Kasumi-1 (cell line): ENCODE measurements at places on chromosomes 12 and 14.
A peak's percentile ranks its signal among the peaks of the same experiment; 100 is the strongest.

DNA sequence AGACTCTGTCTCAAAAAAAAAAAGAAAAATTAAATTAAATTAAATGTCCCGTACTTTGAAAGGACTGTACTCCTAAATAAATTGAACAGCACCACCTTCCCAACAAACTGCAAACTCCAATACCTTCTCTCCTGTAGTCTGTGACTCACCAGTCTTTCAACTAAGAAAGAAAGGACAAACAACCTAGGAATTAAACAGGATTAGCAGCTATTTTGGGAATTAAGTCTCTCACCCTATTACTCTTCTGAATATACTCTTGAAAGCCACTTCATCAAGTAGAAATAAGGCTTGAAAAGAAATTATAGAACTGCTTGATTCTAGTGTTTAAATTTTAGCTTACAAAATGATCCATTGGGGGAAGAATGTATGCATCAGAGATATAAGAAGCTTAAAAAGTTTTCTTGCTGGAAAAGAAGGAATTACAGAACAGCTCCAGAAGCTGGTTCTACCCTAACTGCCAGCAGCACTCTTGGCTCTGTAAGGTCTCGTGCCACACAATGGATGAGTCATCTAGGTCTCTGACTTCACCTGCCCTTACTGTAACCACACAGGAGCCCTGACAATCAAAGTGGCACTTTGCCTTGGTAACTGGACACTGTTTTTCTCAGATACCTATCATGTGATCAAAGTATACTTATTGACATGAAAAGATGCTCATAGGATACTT, 57.0 kb upstream of the CERS5 start:
- no peak for DNase-seq

GRCh38 chr14:60933920-60934655, 46.8 kb downstream of the TRMT5 start:
- DNase-seq = no peak

GRCh38 chr12:82319276-82319675, 38.9 kb downstream of the CCDC59 start:
- no peak for DNase-seq

DNA sequence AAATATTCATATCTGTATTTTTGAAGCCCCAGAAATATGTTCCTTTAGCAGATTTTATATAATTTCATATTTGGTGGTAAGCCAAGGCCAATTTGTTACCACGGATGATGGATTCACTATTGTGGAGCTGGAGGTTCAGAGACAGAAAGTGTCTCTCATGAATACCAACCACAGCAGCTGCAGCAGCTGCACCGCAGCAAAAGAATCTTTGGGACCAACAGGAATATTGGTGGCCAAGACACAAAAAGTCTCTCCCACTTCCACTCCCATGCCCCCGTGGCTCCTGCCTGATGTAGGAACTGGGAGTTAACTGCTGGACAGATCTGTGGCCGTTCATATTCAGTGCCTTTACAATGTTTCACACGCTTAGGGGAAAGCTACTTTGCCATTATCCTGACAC, 155.3 kb downstream of the ADAMTS20 start:
- no peak for DNase-seq

GRCh38 chr12:20695232-20695631, at the start of gene SLCO1C1:
Gene SLCO1C1, plus strand, starts transcription at chr12:20695332. Its CDS starts 4,245 bp downstream, at chr12:20699577.
- DNase-seq = no peak

GRCh38 chr12:93785249-93786010, 108.3 kb downstream of the CRADD start:
- DNase-seq = no peak

DNA sequence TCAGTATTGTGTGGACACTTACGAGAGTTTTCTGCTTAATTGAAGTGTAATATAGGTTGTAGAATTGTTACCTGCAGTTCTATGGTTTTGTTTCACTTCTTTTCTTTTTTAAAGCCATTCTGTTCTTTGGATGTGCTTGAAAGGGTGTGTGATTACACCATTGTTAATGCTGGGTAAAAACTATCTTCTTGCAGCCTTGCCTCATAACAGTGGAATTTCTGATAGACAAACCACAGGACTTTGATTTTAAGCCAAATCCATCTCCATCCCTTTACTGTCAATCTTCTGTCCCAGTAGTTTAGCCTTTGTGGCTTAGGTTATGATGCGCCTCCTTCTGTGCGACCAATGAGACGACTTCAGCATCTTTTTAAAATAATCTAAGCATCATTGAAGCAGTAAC, 182.3 kb downstream of the PELI2 start:
- DNase-seq = no peak

DNA sequence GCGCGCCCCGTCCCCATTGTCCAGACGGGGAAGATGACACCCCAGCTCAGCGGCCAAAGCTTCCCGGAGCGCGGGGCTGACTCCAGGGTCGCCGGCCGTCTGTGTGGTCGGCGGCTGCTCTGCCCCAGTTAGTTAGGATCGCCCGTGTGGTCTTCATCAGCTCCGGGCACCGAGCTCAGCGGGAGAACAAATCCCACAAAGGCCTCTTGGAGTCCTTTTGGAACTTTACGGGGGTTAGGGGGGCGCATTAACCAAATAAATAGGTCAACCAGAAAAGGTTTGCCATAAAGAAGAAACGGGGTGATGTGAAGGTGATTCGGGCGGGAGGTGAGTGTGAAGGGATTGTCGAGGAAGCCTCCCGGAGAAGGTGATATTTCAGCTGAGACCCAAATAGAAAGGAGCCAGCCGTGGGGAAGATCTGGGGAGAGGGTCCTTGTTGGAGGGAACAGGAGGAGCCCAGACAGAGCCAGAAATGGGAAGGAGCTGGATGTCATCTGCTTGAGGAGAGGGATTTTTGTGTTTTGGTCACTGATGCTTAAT, 697 bp downstream of the ATP6V0A2 start:
- DNase-seq = no peak

- DNase-seq = no peak
Measured at GRCh38 chr12:98121963-98122362, 393.4 kb upstream of the TMPO start.

GRCh38 chr12:46147144-46147543, 121.7 kb downstream of the SLC38A1 start:
- no peak for DNase-seq

DNA sequence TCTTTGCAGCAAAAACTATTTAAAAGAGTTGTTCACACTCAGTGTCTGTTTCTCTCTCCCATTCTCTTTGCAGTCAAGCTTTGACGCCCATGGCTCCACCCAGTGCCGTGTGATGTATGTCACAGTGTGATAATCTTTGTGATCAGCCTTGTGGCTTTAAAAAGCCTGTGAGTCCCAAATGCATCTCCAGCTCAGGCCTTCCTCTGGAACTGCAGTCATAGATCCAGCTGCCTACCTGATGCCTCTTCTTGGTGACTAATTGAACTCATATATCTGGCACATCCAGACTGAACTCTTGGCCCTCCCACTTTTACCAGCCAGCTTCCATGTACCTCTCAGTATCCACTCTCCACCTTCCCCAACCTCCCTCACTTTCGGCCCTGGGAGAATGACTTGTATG, 182.8 kb upstream of the ARHGAP5 start:
- DNase-seq = no peak

- DNase-seq = no peak
Measured at GRCh38 chr14:75066691-75067090, 2.8 kb upstream of the ZC2HC1C start.

GRCh38 chr12:53684654-53685220, 8.9 kb upstream of the ATP5MC2 start:
- DNase-seq = no peak

DNA sequence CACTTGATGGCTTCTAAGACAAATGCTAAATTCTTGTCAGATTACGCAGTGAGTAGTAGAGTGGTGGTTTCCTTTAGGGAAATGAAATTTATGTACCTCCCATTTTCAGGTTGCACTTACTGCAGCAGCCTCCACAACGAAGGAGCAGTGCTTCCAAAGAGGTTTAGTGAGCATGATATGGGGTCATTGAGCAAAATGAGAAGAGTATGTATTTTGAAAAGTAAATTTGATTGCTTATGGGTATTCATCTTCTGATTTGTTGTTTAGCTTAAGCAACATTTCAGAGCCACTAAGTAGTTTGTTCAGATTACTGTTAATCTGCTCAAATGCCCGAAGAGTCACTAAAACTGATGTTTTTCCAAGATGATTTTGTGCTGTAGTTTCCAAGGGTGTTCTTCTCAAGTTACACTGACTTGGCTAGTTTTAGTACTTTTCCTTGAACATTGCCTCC, 493.6 kb downstream of the PCNX1 start:
- DNase-seq = no peak

DNA sequence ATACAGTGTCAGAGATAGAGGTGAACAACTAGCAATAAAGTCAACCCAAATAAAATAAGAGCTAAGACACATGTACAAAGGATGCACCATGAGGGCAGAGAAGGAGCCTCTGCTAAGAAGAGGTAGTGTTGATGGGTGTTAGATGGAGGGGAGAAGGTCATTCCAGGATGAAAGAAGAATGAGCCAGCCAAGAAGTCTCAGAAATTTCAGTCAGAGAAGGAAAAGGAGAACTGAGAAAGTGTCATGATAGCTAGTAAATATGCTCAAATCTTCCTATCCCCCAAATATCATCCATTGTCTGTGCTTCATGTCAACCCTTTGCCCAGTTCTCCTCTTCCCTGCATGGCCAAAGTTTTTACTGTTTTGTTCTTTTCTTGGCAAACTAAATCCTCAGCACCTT, 225.2 kb upstream of the BTG1 start:
- no peak for DNase-seq

- peak; percentile 68 for DNase-seq
Measured at GRCh38 chr14:93132472-93133065, 16.8 kb upstream of the ITPK1 start.

DNA sequence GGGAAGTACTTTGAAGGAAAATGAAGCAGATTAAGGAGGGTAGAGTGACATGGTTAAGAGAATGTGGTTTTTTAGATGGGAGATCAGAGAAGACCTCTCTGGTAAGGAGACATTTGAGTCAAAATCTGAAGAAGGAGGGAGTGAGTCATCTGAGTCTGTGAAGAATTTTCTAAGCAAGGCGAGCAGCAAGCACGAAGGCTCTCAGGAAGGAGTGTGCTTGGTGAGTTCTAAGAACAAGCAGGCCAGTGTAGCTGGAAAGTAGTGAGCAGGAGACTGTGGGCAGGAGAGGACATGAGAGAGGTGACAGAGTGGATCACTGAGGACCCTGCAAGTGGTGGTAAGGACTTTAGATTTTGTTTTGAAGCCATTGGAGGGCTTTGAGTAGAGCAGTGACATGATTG, 76.3 kb upstream of the FUT8 start:
- DNase-seq = no peak

DNA sequence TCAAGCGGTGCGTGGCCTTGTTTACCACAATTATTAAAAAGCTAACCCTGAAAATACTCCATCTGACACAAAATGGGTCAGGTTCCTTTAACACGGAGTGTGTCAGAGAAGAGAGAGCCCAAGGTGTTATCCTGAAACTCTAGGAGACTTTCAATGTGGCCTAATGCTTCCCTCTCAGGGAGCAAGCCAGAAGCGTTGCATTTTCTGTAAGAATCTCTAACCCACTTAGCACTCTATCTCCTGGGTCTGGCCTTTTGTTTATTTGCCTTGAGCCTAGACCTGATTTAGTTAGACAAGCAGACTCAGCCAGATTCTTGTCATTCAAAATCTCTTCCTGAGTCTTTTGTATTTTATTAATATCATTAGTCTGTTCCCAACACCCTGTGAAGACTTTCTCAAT, 184.0 kb upstream of the SYT1 start:
- DNase-seq = no peak

DNA sequence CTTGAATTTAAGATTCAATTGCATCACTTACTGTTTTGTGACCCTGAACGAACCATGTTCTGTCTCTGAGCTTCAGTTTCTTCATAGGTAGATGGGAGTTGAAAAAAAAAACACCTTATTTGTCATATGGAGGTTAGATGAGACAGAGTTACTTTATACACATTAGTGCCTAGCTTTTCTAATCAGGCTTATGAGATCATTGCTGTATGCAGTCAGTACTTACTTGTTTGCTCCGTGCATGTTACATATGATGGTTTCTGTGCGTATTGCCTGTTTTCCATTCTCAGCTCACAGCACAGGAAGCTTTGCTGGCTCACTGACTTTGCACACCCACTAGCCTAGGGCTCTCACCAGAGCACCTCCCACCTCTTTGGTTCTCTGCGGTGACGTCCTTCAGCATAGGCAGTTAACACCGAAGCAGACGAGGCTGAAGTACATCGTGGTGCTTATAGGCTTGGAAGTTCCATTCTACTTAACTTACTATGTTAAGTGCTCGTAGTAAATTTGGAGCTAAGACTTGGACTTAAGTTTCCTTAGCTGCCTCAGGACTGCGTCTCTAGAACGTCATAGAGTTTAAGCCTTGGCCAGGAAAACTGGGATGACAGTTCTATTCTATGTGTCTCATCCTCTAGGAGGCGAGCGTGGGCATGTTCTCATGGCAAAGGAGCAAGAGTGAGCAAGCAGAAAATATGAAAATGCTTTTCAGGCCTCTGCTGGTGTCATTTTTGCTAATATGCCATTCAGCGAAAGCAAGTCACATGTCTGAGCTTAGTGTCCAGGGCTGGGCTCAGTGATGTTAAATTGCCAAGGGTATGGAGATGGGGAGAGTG, 57.3 kb downstream of the NRXN3 start:
- no peak for DNase-seq

GRCh38 chr14:101040538-101041442, 137.3 kb upstream of the RTL1 start:
- no peak for DNase-seq

DNA sequence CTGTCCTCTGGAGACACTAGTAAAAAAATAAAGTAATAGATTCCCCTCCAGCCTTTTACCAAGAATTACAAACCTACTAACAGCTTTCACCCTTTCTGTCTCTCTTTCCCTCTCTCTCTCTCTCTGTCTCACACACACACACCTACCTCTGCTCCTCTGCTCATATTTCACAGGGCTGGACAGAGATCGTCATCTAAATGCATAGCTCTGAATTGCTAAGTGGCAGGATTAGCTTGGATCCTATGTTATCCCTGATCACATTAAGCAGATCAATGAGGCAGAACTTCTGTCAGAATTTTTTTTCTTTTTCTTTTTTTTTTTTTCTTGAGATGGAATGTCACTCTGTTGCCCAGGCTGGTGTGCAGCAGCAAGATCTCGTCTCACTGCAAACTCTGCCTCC, 22.9 kb downstream of the VCPKMT start:
- DNase-seq = no peak

- DNase-seq = no peak
Measured at GRCh38 chr12:91273560-91273959, 90.9 kb upstream of the DCN start.

DNA sequence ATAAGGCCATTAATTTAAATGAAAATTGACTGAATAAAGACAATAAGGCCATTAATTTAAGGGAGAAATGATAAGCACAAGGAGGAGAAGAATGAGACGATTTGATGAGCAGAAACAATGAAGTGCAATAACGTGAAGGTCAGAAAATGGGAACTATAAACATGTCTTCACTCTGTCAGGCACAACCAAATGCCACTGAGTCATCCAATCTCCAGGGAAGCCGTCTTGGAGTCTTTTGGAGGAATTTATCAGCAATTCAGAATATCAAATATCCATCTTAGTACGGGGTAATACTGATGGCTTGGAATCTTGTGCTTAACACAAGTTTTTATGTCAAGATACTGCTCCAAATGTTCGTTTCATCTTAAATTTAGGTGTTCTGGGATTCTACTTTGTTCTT, 159.9 kb downstream of the CAPZA3 start:
- DNase-seq = no peak
